ENCODE measurements at places on chromosomes 7 and 10.

DNA sequence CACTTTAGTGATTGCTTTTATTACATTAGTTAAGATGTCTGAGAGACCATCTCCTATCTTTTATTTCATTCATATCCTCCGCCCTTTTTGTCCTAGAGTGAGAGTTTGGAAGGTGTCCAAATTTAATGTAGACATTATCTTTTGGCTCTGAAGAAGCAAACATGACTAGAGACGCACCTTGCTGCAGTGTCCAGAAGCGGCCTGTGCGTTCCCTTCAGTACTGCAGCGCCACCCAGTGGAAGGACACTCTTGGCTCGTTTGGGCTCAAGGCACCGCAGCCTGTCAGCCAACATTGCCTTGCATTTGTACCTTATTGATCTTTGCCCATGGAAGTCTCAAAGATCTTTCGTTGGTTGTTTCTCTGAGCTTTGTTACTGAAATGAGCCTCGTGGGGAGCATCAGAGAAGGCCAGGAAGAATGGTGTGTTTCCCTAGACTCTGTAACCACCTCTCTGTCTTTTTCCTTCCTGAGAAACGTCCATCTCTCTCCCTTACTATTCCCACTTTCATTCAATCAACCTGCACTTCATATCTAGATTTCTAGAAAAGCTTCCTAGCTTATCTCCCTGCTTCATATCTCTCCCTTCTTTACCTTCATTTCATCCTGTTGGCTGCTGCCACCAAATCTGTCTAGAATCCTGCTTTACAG, 10.4 kb upstream of the CLCN1 start:
- DNase-seq, result no peak

DNA sequence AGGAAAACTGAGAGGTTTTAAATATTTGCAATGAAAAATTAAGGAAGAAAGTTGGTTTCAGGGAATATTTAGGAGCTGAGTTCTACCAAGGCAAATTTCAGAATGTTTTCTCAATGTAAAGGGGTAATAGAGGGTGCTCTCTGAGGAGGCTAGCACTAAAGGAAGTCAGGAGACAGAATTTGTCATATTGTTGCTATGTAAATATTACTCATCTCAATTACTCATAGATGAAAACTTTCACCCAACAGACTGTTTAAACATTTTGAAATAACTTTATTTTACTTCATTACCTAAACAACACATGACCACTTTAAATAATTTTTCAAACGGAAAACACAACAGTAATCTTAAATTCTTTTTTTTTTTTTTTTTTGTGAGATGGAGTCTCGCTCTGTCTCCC, 274.8 kb upstream of the NRG3 start:
- DNase-seq, result no peak

- DNase-seq, result no peak
These were observed 1370.6 kb upstream of the LRRTM3 start for GRCh38 chr10:65555192-65555591.

GRCh38 chr10:132642732-132643008, 105.1 kb downstream of the INPP5A start:
- DNase-seq, result no peak

DNA sequence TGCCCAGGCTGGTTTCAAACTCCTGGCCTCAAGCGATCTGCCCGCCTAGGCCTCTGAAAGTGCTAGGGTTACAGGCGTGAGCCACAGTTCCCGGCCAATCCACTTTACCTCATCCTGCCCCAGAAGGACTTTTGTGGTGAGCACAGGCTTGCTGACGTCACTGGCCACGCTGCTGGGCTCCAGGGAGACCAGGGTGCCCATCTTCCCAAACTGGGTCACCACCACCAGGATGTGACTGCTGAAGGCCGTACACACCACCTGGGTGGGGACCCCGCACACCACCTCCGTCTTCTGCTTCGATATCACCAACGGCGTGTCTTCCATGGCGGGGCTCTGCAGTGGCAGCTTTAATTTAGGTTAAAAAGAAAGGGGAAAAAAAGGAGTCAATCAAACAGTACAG, 816 bp downstream of the PSMG3 start:
- no peak for DNase-seq

DNA sequence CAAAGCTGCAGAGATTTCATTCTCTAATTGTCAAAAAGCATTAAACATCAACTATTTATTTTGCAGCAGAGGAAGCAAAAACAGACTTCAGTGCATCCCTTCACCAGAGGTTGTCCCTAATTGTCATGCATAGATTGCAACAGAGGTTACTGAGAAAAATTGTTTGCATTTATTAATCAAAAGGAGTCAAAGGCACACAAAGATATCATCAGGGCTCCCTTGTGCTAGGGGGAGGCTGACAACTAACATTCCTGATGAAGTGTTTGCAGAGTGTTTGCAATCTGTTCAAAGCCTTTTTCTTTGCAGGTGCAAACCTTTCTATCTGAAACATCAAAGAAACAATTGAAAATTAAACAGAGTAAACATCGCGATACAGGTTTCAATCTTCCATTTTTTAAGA, 227.5 kb downstream of the TEX36 start:
- DNase-seq, result no peak

- no peak for DNase-seq
These were observed 201.1 kb downstream of the PPP1R3A start for GRCh38 chr7:113717739-113718138.

DNA sequence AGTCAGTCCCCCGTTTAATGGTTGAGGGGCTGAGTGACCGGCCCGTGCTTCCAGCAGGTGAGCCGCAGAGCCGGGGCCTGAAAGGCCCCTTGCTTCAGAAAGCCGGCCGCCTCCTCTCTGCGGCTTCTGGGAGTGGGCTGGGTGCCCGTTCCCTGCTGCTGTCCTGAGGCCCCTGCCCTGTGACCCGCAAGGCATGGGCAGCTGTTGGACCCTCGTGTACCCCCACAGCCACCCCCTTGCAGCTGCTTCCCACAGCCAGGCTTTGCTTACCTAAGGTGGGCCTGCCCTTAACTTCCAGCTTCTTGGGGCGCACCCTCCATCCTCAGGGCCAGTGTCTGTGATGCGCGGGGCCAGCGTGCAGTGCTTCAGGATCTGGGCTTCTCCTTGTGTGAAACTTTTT, 26.6 kb downstream of the PFKFB3 start:
- no peak for DNase-seq

DNA sequence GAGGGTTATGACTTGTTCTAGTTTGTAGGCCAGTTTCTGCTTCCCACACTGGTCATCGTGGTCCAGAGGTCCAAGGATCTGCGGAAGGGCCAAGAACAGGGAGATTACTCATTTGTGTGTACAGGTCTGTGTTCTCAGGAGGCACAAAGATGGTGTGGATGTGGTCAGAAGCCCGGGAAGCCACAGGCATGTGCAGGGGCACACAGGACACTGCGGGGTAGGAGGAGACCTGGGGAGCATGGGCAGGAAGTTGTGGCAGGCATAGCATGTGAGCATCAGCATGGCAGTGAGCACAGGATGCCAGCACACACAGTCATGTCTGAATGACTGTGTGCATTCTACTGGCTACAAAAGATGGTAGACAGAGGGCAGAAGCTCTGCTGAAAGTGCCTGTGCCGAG, 445.8 kb downstream of the PLXNA4 start:
- no peak for DNase-seq

DNA sequence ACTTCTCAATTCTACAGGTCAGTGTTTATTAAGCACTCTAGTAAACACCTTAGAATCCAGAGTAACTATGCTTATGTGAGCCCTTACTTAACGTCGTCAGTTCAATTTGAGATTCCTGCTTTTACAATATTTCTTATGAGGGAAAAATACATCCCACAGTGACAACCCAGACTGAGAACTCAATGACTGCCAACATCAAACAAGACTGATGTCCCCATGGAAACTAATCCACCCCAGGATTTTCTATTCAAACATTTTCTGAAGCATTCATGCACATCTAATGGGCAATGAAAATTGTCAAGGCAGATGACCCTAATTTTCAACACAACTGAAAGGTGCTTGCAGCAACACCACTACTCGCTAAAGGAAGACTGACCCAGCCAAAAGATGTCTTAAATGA, 67.0 kb downstream of the ATE1 start:
- no peak for DNase-seq

- DNase-seq, result no peak
These were observed 1.1 kb downstream of the ZNF777 start for GRCh38 chr7:149459540-149460452.

DNA sequence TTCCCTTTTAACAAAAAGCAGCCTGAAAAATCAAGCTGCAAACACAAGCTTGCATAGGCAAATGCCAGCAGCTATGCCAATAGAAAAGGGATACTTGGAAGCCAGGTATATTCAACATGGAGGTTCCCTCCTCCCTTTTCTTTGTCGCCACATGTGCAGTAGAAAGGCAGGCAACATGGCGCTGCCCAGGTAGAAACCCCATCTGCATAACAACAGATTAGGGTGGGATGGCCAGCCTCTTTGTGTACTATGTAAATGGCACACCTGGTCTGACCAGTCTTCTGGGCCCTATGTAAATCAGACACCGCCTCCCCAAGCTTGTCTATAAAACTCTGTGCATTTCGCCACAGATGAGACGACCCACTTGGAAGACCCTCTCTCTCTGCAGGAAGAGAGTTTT, 58.1 kb downstream of the CCDC3 start:
- DNase-seq, result no peak

- no peak for DNase-seq
These were observed 34.7 kb upstream of the XPNPEP1 start for GRCh38 chr10:109958059-109958458.

DNA sequence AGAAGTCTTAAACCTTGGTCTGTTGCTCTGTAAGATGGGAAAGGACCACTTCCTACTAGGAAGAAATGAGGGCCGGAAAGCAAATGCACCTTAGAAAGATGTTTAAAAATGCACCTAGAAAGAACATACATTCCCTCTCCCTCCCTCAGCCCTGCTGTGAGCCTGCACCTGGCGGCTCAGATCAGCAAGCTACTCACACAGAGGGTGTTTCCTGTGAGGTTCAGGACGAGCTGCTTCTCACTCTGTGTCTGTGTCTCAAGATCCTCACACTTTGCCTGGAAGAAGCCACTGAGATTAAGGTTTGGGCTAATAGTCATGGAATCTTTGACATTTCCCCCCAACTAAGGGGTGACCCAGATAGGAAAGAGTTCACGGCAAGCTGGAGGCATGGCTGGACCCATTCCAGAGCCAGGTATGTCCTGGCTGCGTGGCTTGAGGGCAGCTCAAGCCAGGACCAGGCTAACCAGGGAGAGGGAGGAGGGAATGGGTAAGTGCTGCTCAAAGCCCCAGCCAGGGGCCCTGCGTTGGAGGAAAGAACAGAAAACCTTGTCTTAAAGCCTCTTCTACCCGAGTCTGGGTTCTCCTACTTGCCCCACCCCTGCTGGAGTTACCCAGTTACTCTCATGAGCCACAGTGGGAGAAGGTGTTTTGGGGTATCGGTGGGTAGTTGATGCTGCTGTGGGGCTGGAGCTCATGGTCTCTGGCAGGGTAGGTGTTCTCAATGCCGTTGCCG, 47.5 kb downstream of the PODXL start:
- DNase-seq, result no peak

- no peak for DNase-seq
These were observed 222.7 kb downstream of the PRPF18 start for GRCh38 chr10:13809427-13809826.

DNA sequence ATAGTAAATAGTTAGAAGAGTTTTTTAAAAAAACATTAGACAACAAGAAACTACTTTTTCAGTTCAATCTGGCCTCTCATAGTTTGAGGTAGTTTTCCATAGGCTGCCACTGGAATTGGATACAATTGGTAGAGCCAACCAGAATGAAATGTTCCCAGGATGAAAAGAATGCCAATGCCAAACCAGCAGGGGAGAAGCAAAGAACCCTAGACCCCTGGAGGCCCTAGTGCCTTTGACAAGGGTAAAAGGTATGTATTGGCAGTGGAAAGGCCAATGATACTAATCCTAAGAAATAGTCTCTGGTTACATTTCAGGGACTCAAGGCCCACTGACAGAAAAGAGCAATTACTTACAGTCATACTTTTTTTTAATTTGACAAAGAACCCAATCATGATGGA, 77.4 kb upstream of the SEM1 start:
- DNase-seq, result no peak

DNA sequence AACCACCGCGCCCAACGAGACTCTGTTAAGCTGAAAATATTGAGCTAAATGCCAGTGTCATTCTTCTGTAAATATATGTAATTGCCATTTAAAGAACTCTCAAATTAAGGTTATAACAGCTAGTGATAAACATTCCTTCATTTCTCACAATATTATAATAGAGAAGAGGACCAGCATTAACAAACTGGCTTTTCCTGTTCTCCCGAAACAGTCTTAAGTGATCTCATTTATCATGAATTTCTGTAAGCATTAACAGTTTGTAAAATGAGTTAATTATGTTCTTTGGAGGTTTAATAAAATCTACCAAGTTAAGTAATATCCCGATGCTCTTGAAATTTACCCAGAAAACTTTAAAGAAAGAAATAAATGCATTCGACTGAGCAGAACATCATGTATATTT, 352.8 kb downstream of the KCNMA1 start:
- no peak for DNase-seq

GRCh38 chr7:26553582-26553981, 261.9 kb downstream of the SNX10 start:
- no peak for DNase-seq

DNA sequence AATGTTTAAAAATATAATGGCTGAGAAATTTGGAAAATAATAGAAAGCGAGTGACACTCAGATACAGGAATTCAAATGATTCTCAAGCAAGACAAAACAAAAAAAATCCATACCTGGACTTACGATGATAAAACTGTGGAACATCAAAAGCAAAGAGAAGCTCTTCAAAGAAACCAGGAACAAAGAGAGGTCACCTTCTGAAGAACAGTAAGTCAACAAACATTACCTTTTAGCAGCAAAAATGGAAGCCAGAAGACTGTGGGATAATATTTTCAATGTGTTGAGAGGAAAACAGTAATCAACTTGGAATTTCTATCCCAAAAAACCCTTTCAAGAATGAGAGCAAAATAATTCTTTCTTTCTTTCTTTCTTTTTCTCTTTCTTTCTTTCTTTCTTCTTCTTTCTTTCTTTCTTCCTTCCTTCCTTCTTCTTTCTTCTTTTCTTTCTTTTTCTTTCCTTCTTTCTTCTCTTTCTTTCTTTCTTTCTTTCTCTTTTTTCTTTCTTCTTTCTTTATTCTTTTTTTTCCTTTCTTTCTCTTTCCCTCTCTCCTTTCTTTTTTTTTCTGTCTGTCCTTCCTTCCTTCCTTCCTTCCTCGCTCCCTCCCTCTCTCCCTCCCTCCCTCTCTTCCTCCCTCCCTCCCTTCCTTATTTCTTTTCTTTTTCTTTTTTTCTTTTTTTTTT, 1.8 kb upstream of the CPA5 start:
- DNase-seq, result no peak

- DNase-seq, result no peak
These were observed 186.1 kb downstream of the HERPUD2 start for GRCh38 chr7:35508623-35509400.

GRCh38 chr7:48025624-48026023, 3.3 kb downstream of the SUN3 start:
- no peak for DNase-seq

- no peak for DNase-seq
These were observed 12.7 kb downstream of the IKZF1 start for GRCh38 chr7:50317221-50317678.

All from thoracic aorta (tissue), 2 donors.